ENCODE measurements at places on chromosomes 7 and 10.

- no peak for DNase-seq
These were observed 207.2 kb upstream of the ADARB2 start for GRCh38 chr10:1944487-1944886.

- DNase-seq = no peak
These were observed 86.8 kb downstream of the MKX start for GRCh38 chr10:27658788-27659187.

DNA sequence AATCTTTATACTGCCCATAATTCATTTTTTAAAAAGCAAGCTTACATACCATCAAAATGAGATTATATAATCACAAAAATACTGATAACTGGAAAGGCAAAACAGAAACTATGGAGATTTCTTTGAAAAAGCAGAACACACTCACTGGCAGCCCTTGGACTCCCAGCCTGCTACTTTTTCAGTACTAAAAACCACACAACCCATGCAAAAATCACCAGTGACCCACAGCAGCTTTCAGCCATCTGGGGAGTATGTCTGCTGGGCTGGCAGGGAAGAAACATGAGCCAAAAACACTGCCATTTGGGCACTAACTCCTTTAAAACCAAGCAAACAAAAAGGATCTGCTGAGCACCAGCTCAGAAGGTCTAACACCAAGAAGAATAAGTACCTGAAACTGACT is 80.0 kb upstream of the DDC start:
- no peak for DNase-seq

- DNase-seq = no peak
These were observed 75.9 kb upstream of the GHITM start for GRCh38 chr10:84063440-84063839.

DNA sequence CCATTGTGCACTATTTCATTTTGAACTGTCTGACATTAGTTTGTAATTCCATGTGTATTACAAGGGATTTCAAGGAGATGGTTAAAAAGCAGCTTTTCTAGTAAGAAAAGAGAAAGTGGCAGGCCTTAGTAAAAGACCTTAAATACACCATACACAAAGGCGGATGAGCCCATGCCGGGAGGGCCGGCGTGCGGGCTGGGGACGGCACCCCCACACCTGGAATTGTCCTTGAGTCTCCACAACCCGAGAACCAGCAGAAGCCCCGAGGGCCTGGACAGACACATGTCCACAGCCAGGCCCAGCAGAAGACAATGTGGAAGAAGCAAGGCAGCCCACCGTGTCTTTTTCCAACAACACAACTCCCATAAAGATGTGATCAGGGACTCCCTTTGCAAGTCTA is 123.7 kb upstream of the TCERG1L start:
- no peak for DNase-seq

DNA sequence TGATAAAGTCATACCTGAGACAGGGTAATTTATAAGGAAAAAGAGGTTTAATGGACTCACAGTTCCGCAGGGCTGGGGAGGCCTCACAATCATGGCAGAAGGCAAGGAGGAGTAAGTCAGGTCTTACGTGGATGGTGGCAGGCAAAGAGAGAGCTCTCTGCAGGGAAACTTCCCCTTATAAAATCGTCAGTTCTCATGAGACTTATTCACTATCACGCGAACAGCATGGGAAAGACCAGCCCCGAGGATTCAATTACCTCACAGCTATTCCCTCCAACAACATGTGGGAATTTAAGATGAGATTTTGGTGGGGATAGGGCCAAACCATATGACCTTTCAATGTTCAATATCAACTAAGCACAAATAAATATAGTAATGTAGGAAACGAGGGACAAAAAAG is 559.4 kb upstream of the KCND2 start:
- DNase-seq = no peak

Measured in activated T-cell treated with anti-CD3 and anti-CD28 coated beads for 1 hour (primary cell).